ENCODE measurements at places on chromosomes 16 and 17.

GRCh38 chr17:17711641-17712162 lies 30.4 kb downstream of the RAI1 start:
- DNase-seq, result no peak

DNA sequence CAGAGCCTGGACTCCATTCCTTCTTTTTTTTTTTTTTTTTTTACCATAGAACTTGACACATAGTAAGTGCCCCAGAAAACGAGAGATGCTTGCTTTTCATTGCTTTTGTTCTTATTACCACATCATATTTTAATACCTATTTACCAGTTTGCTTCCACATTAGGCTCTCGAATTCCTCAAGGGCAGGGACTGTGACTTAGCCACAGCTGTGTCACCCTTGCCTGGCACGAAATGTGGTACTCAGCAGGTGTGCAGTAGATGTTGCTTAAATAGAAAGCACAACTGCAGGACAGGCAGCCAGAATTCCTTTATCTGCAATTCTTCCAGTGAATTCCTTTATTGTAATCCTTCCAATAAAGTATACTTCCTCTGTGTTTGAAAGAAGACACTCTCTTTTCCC lies 393.0 kb downstream of the HAPSTR1 start:
- DNase-seq, result no peak

DNA sequence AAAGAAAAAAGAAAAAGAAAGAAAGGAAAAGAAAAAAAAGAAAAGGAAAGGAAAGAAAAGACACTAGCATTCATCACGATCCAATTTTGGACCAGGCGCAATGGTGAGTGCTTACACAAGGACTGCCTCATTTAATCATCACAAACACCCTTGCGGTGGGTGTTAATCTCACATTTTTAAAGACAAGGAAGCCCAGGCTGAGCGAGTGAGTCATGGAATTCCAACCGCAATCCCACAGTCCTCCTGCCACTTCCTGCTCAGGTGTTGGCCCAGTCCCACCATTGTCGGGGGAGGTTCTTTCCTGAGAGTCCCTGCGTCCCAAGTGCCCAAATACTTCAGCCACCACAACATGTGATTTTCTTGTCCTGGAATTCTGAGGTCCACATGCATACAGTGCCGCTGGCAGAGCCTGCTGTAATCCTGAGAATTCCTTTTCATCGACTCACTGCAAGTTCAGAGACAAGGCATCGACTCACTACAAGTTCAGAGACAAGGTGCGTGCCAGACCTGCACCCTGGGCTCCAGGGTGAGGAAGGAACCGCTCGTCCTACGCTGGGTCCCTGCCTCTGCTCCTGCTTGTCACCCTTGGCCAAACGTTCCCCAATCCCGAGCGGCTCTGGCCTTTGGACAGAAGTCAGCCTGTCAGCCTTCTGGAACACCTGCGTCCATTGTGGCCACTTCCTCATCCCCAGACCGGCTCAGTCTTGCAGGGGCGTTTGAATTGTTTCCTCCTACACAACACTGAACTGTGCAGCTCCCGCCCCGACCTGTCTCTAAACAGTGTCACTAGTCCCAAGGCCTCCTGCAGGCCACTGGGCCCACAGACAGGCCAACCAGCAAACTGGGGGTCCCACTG lies 5.8 kb downstream of the ZG16B start:
- DNase-seq, result no peak

DNA sequence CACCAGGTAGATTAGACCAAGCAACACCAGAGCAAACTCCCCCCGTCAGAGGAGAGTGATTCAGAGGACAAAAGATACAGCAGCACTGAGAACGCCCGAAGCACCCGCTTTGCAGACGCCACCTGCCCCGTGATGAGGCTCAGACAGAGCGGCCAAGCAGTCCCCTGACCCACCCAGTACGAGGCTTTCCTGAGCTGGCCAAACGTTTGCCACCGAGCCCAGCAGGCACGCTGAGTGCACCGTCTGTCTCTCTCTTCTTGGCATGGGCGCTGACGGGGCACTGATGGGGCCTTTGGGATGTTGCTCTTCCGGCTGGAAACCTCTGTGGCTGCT lies 19.4 kb upstream of the WDR45B start:
- no peak for DNase-seq

DNA sequence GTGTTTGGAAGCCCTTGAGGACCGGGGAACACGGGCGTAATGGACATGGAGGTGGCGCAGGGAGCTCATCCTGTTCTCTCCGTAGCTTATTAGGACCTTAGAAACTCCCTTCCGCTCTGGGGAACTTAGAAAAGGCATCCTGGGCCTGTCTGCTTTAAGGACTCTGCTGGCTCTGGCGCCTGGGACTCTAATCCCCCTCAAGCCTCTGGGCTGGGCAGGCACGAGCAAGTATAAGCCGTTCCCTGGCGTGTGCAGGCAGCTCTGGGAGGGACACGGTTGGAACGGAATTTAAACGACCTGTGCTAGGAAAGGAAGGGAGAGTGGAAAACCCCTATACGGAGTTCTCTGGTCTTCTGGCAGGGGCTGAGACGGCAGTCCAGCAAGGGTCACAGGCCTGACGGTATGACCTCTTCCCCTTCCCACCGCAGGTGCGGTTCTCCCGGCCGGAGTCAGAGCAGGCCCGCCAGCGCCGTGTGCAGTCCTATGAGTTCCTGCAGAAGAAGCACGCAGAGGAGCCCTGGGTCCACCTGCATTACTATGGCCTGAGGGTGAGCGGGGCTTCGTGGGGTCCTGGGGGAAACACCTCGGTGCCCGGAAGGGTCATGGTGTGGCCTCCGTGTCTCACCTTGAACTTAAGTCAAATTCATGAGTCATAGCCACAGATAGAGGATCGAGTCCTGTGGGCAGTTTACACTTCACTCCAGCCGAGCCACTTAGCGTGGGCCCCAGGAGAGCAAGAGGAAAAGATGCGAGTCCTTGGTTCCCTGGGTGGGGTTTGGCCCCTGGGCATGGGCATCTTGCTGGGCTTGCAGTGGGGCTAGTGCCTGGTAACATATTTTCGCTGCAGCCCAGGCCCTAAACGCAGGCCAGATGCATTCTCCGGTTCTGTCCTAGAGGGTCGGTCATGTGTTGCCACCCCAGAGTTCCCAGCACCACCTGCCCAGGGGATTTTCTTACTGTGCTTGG lies 17.7 kb downstream of the POLR3E start:
- no peak for DNase-seq

DNA sequence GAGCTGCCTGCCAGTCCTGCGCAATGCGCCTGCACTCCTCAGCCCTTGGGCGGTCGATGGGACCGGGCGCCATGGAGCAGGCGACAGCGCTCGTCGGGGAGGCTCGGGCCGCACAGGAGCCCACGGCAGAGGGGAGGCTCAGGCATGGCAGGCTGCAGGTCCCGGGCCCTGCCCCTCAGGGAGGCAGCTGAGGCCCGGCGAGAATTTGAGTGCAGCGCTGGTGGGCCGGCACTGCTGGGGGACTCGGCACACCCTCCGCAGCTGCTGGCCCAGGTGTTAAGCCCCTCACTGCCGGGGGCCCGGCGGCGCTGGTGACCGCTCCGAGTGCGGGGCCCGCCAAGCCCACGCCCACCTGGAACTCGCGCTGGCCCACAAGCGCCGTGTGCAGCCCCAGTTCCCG lies 13.6 kb upstream of the FADS6 start:
- DNase-seq, result no peak

DNA sequence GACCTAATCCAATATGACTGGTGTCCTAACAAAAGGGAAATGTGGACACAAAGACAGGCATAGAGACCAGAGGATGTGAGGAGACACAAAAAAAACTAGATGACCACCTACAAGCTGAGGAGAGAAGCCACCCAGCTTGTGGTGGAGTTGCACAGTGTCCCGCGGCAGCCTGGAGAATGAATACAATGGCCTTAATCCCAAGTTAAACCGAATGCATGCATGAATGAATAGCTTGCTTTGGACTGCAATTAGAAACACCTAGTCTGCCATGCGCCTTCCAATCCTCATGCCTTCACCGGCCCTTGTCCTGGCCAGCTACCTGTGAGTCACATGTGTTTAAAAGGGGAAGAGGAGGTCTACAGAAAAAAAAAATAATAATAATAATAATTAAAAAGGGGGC lies 72.0 kb downstream of the CNGB1 start:
- no peak for DNase-seq

DNA sequence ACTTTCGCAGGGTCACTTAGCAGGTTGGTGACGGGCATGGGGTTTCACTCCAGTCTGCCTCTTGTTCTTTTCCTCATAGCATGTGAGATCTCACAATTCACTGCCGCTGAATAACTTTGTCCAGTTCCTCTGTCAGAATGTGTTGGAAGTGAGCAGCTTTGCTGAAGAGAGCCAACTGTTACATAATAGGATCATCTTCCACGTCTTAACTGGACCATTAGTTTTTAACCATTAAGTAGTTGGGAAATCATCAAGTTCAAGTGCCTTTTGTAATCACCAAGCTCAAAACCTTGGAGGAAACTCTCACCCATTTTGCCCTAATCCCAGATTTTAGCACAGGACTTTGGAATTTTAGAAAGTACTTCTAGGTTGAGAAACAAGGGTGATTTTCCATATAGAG lies 290.6 kb downstream of the WWOX start:
- DNase-seq, result no peak

DNA sequence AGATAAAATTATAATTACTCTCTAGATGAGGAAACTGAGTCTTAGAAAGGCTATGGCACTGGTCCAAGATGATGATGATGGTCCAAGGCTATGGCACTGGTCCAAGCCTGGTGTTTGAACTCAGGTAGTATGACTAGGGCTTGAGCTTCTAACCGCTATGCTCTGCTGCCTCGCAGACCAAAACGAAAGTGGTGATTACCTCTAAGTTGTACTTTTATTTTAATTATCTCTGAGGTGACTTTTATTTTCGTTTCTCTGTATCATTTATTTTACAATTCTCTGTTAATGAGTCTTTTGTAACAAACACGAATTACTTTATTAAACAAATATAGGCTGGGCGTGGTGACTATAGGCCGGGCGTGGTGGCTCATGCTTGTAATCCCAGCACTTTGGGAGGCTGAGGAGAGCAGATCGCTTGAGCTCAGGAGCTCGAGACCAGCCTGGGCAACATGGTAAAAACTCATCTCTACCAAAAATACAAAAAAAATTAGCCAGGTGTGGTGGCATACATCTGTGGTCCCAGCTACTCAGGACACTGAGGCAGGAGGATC lies 5.6 kb downstream of the REXO5 start:
- no peak for DNase-seq

DNA sequence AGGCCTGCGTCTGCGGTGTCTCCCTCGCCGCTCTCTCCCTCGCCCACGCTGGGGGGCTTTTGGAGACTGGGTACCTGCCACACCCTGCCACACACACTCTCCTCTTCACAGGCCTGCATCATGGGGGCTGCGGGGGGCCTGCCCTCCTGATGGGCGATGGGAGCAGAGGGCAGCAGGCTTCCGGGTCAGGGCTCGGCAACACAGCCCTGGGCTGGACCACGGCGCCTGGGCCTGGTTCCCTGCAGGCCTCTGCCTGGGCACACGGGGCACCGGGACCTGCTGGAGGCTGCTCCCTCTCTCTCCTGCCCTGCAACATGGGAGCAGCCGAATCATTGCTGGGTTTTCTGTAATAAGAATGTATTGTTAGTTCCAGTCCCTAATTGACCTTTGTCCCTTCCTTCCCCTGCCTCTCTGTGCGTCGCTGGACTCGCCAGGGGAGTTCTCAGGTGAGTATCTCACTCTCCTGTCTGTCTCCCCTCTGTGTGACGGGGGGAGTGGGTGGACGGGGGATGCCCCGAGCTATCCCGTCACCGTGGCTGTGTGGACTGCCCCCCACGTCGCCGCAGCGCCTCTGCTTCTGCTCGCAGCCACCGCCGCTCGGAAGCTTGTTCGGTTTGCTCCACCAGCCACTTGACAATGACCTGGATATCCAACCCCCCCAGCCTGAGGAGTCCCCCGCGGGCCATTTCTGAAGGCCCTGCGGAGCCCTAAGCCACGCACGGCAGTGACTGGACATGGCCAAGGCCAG lies 13.5 kb downstream of the NME3 start:
- DNase-seq, result no peak

DNA sequence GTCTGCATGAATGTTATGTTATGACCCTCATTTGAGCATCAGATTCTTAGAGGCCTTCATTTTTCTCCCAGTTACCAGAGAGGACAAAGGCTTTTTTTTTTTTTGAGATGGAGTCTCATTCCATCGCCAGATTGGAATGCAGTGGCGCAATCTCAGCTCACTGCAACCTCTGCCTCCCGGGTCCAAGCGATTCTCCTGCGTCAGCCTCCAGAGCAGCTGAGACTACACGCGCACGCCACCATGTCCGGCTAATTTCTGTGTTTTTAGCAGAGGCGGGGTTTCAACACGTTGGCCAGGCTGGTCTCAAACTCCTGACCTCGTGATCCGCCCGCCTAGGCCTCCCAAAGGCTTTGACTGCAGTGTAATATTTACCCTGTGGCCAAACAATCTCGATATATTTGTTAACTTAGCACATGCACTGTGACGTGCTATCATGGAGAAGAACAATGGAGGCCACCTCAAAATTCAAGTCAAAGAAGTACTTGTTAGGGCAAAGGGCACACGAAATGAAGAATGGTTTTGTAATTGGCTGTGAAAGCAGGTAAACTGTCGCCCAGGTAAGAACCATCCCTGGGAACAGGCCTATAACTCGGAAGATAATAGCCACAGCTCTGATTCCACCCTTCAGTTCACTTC lies 303.4 kb downstream of the SLC39A11 start:
- no peak for DNase-seq

GRCh38 chr17:81513372-81513752 lies 763 bp upstream of the ACTG1 start:
- peak; percentile 53 for DNase-seq

- DNase-seq, result no peak
Measured at GRCh38 chr17:78432226-78433012, 54.0 kb downstream of the PGS1 start.

DNA sequence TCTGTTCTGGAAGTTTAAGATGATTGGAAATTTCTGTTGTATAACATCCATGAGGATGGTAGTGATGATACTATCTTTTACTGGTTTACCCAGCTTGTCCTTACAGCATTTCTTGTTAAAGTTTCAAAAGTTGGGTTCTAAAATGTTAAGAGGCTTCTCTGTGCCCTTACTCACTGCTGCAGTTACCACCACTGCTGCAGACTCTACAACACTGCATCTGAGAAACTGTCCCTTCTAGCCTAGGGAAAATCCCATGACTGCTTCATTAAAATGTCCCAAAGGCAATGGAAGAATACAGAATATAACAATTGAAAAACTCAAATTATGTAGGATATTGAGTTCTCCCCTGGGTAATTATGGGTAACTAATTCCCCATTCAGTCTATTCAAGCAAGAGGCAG lies 3.8 kb upstream of the NSRP1 start:
- DNase-seq, result no peak

- no peak for DNase-seq
Measured at GRCh38 chr16:72937916-72938794, 109.8 kb downstream of the ZFHX3 start.

GRCh38 chr17:74413491-74413890 lies 18.4 kb upstream of the GPRC5C start:
- DNase-seq, result no peak

GRCh38 chr16:50155925-50156324 lies 2.8 kb downstream of the TENT4B start:
- no peak for DNase-seq

DNA sequence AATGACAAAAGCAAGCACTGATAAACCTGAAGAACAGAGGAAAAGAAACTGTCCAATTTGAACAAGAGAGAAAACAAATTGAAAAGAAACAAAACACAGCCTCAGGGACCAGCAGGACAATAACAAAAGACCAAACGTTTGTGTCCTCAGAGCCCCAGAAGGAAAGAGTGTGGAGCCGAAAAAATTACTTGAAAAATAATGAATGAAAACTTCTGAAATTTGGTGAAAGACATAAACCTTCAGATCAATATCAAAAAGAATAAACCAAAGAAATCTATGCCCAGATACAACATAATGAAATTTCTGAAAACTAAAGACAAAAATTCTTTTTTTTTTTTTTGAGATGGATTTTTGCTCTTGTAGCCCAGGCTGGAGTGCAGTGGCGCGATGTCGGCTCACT lies 45.6 kb downstream of the CCDC57 start:
- no peak for DNase-seq
